ENCODE measurements at places on chromosomes 1 and 21.

DNA sequence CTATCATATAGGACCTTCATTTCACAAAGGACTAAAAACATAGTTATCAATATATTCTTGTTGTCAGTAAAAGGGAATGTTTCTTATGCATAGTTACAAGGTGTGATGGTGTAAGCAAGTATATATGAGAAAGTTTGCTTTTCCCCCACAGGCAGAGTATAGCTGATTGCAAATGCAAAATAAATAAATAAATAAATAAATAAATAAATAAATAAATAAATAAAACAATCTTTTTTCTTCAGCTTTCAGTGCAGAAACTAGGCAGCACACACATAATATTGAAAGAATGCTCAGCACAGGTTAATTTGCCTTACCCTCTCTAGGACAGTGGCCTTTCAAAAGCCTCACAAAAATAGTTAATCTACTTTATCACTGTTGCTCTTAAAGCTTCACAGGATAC, 138.8 kb downstream of the BRINP3 start:
- DNase-seq: no peak

GRCh38 chr1:115426231-115426771, 88.3 kb upstream of the NGF start:
- no peak for DNase-seq

- no peak for DNase-seq
Observed at GRCh38 chr1:177340601-177341067, 169.9 kb downstream of the BRINP2 start.

GRCh38 chr1:174995916-174996315, 3.8 kb upstream of the CACYBP start:
- no peak for DNase-seq

GRCh38 chr1:100130552-100131077, 2.1 kb downstream of the SASS6 start:
- DNase-seq: no peak

- DNase-seq: no peak
Observed at GRCh38 chr1:201346337-201346939, 31.0 kb downstream of the TNNT2 start.

DNA sequence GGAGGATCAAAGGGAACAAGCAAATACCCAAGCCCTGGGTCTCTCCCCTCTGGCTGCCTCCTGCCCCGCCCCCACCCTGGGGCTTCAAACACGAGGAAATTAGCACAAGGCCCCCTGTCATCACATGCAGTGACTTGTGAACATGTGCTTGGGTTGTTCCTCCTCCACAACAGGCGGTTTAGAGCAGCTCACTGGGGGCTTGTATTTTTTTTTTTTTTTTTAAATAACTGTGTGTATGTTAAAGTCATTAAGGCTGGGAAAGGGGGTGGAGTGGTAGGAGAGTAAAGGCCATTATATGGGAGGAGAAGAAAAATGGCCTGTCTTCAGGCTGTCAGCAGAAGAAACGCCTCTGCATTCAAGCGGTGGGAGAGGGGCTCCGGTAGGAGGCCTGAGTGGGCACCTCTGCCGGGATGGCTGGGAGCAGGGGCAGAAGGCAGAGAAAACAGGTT, 64.2 kb downstream of the PLXNA2 start:
- DNase-seq: no peak

GRCh38 chr1:150476754-150477153, 10.5 kb upstream of the TARS2 start:
- DNase-seq: no peak

DNA sequence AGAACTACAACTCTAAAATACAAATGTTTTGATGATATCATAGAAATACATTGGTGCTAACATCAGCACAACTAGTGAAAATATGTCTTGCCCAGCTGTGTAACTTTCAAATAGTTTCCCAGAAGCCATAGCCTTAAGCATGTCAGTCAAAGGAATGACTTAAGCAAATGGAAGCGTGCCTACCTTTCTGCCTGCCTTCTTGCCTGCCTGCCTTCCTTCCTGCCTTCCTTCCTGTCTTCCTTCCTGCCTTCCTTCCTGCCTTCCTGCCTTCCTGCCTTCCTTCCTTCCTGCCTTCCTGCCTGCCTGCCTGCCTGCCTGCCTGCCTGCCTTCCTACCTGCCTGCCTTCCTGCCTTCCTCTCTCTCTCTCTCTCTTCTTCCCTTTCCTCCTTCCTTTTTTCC, 104.0 kb downstream of the PBX1 start:
- DNase-seq: no peak

GRCh38 chr1:172601046-172601630, 57.8 kb upstream of the FASLG start:
- DNase-seq: no peak

DNA sequence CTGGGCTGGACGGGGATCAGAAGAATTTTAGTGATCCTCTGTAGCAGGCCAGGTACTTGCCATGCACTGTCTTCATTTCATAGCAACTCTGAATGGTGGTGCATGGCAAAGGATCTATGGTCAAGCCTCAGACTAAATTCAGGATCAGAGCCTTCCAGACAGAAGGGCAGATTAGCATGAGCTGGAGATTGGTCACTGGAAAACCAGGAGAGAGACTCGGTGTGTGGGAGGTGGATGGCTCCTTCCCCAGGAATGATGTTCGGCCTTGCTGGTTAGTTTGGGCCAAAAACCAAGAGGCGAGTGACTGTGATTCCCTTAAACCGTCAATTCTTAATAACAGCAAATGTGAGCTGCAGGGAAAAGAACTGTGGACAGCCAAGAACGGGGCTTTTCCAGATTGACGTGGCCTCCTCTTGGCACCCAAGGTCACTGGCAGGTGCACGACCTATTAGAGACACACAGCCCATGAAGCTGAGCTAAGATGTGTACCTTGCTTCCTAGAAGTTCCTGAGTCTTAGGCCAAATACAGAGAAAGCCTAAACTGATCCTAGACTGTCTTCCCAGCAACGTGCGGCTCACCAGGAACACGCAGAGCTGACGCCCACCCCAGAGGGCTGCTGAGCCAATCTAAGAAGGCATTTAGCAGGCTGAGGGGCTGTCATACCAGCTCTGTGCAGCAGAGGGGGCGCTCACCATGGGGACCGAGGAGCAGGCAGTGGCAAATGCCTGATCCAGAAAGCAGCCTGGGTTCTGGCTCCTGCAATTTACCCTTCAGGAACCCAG, 18.5 kb downstream of the ALDH4A1 start:
- no peak for DNase-seq

- no peak for DNase-seq
Observed at GRCh38 chr1:198259333-198260074, 102.7 kb downstream of the NEK7 start.

- no peak for DNase-seq
Observed at GRCh38 chr1:212637902-212638301, 29.3 kb downstream of the ATF3 start.

GRCh38 chr1:3009021-3009420, 12.2 kb upstream of the ACTRT2 start:
- no peak for DNase-seq

GRCh38 chr1:24253571-24253970, 65.6 kb upstream of the GRHL3 start:
- no peak for DNase-seq

DNA sequence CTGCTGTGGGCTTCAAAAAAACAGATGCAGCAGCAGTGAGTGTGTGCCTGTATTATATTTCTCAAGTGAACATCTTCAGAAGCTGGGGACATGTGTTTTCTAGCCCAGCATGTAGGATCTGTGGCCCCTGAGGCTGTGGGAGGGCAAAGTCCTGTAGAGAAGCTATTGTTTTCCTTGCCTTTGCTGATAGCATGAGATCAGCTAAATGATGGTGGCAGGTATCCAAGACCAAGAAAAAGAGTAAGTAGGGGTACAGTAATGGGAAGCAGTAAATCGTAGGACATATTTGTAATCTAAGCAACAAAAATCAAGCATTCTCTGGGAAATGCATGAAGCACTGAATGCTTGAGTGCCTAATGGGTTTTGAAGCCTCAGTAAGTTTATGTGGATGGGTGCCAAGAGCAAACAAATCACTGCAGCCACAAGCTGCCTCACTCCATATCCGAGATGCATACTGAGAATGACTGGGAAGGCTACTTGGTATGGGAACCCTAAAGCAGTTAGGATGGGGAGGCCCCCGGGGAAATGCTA, 98.3 kb downstream of the CD58 start:
- DNase-seq: no peak

DNA sequence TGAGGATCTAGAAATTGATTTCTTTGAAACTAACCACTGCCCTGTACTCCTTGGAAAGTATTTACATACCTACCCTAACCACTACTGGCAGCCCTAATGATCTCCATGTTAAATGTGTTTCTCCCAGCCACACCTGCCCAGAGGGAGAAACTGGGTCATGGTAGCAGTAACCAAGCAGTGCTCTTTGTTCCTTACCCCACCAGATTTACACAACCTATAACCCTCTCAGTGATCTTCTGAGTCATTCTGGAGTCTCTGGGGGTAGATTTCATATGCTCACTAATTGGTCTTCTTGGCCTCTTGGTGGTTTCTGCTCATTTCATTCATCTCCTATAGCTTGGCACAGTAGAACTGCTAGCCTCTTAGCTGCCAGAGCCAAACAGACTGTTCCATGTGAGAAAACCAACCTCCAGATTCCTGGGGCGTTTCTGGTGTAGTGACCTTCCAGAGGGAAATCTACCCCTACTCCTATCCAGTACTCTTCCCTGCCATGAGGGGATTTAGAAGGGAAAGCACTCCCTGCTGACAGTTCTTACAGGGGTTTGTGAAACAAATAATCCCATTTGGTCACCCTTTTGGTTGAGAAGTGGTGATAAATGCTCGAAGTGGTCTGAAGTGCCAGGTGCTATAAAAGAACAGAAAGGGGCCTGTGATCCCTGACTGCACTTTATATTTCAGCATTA, 36.2 kb upstream of the LRIG2 start:
- no peak for DNase-seq

DNA sequence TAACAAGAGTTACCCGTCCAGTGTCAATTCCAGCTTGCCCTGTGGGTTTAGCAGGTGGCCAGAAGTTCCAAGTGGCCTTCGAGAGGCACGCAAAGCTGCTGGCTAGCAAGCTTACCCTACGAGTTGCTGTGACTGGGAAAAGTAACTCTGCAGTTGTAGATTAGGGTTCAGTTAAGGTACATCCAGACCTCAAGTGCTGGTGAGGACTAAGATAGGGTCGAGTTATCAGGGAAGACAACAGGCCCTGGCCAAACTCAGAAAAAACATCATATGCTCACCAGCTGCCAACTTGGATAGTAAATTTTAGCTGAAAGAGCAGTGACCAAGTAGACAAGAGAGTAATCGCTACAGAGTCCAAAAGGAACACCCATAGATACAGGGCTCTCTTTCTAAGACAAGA, 27.7 kb upstream of the LRRC7 start:
- no peak for DNase-seq

DNA sequence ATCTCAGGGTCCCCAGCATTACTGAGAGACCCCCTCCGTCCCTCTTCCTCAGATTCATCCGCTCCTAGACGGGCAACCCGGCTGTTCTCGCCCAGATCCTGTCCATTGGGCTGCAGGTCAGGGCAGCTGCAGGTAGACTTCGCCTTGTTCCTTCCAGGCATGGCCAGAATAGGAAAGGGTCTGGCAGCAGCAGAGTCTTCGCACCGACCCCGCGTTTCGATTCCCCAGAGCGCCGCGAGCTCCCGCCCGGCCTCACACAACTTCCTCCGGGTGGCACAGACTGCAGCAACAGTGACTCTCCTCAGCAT, 265 bp downstream of the NRDC start:
- no peak for DNase-seq

DNA sequence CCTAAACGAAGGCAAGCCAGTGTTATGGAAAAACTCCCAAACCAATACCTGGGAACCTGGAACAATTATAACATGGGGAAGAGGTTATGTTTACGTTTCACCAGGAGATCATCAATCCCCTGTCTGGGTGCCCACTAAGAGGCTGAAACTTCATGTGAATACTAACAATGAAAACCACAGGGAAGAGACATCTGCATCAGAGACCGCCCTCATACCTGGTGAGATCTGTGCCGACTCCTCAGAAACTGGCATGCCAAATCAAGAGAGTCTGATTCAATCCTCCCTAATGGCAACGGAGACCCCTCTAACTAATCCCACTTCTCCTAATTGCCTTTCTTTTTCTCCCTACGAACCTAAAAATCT, 163.2 kb downstream of the IER5 start:
- no peak for DNase-seq

GRCh38 chr1:204878621-204879234, 8.1 kb downstream of the NFASC start:
- DNase-seq: no peak

DNA sequence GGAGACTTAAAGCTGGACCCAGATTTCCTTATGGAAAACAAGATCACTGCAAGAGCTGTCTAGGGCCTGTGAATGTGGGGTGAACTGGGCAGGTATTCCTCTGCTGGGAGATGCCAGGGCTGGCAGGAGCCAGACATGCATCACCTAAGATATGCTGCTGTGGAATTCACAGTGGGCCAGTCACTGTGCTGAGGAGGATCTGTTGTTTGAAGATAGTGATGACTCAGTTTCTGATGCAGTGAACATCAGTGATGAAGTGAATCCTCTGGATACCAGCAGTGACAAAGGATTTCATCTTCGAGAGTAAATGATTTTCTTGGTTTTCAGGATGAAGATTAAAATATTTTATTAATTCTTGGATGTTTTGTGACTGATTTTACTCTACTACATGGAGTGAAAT, 29.9 kb upstream of the CAMSAP2 start:
- no peak for DNase-seq

DNA sequence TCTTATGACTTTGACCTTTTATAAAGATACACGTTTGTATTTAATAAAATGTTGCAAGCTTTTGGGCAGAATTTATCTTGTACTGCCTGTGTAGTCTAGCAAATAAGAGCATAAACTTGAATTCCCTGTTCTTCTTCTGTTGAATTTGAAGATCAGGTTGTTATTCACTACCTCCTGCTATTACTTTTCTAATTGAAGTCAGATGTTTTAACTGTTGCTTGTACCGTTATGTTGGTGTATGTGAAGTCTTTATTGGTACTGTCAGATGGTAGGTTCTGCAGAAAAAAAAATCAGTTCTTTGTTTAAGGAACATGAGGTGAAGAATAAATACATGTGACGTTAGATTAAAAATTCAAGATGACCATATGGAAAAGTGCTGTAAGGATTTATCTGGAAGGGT, 69.1 kb downstream of the DYRK1A start:
- DNase-seq: no peak

DNA sequence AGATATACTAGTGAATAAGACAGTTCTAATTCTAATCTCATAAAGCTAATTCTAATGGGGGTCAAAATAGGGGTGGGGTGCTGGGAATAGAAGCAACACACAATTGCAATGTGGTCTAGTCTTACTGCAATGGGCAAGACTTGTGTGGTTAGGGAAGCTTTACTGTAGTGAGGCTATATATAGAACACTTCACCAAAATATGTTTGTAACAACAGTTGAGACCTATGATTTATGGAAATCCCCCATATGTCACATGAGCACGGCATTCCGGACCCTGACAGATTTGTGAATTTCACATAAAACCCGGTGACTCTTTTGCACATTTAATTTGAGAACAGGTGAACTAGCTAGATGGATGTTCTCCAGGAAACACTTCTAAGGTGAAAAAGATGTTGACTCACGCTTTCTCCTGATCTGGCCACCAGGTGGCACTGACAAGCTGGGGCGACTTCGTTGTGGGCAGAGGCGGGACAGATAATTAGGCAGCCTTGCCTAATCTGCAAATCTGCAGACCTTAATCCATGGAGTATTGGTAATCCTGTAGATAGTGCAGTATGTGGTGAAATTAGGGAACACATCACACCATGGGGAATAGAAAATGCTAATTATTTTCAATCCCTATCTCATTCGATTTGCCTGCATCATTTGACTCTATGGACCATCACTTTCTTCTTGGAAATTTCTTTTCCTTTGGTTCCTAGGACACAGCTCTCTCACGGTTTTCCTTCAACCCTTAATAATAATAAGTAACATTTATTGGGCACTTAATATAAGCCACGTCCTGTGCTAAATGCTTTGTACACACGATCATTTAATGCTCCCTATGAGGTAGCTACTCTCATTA, 37.7 kb downstream of the KIAA0040 start:
- DNase-seq: no peak
